Activated CD8-positive, alpha-beta T cell treated with anti-CD3 and anti-CD28 coated beads, Interleukin-2, amount 10 ng/mL, durations not matched to agents 7 days and 5 days (primary cell): ENCODE measurements at places on chromosomes 3 and 15. TPM values are rescaled to one million over a fixed set of nuclear protein-coding genes. Genes with fewer than 3 reads are reported as not detected.

CCDC191 gene
- total RNA-seq: 3.0 TPM

FAM107A gene
- not detected for total RNA-seq

PSTPIP1 gene
- total RNA-seq: 212 TPM

DISP2 gene
- total RNA-seq: 2.6 TPM

GRCh38 chr3:12180218-12180617 is 21.5 kb upstream of the TIMP4 start:
- H3K4me1 ChIP-seq: peaks cover 11% of the 10 kb centered on the region
- no peaks in the 10 kb centered on the region for H3K36me3 ChIP-seq
- H3K27me3 ChIP-seq: no peaks in the 10 kb centered on the region
- no peak overlapping the region for H3K27ac ChIP-seq
- no peak for DNase-seq

DNA sequence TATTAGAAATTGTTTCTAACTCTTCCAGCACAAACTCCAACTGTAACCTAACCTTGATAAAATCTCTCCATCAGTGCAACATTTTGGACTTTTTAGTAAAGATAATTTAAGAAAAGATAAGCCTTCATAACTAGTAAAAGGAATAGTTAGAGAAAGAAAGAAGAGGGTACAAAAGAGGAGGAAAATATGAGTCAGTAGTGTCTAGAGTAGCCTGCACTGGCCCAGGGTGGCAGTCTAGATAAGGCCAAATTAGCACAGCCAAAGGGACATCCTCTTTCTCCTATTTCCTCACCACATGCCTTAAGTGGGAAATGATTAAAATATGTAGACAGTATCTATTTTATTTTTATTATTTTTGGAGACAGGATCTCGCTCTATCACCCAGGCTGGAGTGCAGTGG is 3.7 kb downstream of the PROS1 start:
- H3K4me3 ChIP-seq: no peak overlapping the region
- peaks cover 9% of the 10 kb centered on the region for H3K27me3 ChIP-seq
- H3K27ac ChIP-seq: no peak overlapping the region
- no peaks in the 10 kb centered on the region for H3K36me3 ChIP-seq

FAM227B gene
- total RNA-seq: 3.7 TPM

- H3K4me3 ChIP-seq: no peak overlapping the region
- peaks cover 33% of the 10 kb centered on the region for H3K4me1 ChIP-seq
- peaks cover 31% of the 10 kb centered on the region for H3K36me3 ChIP-seq
- H3K27ac ChIP-seq: peak overlapping the region; percentile 9
- DNase-seq: no peak
- no peaks in the 10 kb centered on the region for H3K27me3 ChIP-seq
Observed at GRCh38 chr3:45611628-45612081, 17.1 kb downstream of the LIMD1 start.

DNA sequence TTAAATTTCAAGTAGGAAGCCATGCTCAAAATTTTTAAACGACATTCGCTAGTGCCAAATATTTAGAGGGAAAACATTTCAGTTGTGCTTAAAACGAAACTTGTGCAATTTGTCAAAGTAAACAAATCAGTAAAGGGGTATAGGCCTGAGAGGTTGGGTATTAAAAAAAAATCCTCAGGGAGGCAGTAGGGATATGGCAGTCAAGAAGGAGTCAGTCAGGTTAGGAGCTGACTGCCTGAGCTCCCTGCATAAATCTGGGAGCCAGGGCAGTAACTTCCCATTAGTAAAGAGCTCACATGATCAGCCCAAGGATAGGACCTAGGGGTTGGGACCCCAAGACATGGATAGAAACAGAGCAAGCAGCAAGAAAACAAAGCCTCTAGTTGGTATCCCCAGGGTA is 120.7 kb upstream of the STAC start:
- H3K4me3 ChIP-seq: no peak overlapping the region
- DNase-seq: no peak

DNA sequence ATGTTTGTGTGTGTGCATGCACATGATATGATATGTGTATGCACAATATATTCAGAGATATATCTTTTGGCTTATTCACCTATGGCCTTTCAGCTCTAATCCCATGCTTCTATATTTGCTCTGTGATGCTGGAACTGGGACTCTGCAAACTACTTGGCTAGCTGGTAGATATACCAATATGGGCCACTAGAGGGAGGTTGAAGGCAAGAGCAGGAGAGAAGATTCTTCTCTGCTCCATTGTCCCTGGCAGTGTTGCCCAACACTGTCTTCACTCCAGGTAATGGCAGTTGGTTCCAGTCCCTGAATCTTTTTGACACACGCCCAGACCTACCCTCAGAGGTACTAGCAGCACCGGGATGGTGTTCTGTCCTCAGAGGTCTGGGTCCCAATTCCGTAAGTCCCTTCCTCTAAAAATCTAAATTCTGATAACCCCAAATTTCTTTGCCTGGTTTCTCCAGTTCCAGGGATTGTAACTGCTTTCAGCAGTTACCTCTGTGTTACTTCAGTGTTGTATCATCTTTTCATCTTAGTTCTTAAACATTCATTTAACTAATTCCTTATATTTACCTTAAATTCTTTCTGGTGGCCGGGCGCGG is 44.7 kb downstream of the GTPBP8 start:
- no peaks in the 10 kb centered on the region for H3K4me1 ChIP-seq
- DNase-seq: peak; percentile 56
- H3K4me3 ChIP-seq: no peak overlapping the region
- no peaks in the 10 kb centered on the region for H3K36me3 ChIP-seq
- no peak overlapping the region for H3K27ac ChIP-seq
- H3K27me3 ChIP-seq: no peaks in the 10 kb centered on the region

DNA sequence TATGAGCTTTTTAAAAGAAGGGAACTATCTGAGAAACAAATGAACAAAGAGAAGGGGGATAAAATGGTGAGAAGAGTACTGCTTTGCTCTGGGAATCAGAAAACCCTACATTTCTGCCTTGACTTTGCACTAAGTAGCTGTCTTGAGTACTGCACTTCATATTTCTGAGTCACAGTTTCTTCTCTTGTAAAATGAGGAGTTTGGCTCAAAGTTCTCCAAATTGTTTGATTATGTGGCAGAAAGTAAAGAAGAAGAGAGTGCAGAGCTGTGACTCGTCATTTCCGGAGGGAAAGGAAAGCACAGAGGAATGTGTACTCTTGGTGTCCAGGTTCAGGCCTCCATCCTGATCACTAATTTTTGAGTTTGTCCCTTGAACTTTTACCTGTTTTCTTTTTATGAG is 54.7 kb downstream of the TP63 start:
- DNase-seq: no peak
- no peak overlapping the region for H3K4me3 ChIP-seq
- no peak overlapping the region for H3K27ac ChIP-seq

NR2E3 gene
- not detected for total RNA-seq

PCLAF gene
- total RNA-seq: 135 TPM

C2CD4B gene
- total RNA-seq: not detected

ARNT2 gene
- total RNA-seq: not detected

DNA sequence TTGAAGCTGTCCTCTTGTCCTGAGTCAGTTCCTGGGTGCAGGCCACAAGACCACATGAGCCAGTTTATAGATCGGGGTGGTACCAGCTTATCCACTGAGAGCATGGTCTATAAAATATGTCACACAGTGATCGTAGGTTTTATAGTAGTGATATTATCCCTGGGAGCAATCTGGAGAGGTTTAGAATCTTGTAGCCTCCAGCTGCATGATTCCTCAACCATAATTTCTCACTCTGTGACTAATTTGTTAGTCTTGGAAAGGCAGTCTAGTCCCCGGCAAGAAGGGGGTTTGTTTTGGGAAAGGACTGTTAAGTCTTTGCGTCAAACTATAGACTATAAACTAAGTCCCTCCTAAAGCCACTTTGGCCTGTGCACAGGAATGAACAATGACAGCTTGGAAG is 693.0 kb upstream of the CADM2 start:
- H3K4me1 ChIP-seq: no peaks in the 10 kb centered on the region
- DNase-seq: no peak
- no peaks in the 10 kb centered on the region for H3K27me3 ChIP-seq
- no peak overlapping the region for H3K27ac ChIP-seq
- H3K4me3 ChIP-seq: no peak overlapping the region

GRCh38 chr3:43294975-43295374 is 8.6 kb downstream of the SNRK start:
- peak overlapping the region; percentile 77 for H3K27ac ChIP-seq
- no peaks in the 10 kb centered on the region for H3K27me3 ChIP-seq
- DNase-seq: no peak
- peaks cover 52% of the 10 kb centered on the region for H3K36me3 ChIP-seq
- peak overlapping the region; percentile 9 for H3K4me3 ChIP-seq

TMEM207 gene
- total RNA-seq: not detected
